ENCODE measurements at places on chromosomes 12 and 14.

DNA sequence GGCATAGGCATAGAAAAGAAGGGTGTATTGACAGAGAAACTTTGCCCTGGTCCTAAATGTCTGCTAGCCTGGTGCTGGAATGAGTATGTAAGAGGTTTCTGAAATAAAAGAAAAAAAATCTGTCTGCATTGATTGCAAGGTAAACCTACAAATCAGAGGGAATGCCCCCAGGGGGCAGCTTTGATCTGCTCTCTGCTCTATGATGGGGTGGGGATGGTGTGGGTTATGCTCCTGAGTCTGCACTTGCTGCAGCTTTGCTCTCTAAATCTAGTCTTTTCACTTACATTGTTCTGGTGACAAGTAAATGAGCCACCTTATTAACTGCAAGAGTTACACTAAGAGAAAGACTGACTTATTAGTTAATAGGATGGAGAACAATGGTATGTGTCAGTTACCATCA lies 468.4 kb upstream of the STXBP6 start:
- DNase-seq, result no peak

GRCh38 chr12:65740506-65740872 lies 83.8 kb upstream of the HMGA2 start:
- no peak for DNase-seq

DNA sequence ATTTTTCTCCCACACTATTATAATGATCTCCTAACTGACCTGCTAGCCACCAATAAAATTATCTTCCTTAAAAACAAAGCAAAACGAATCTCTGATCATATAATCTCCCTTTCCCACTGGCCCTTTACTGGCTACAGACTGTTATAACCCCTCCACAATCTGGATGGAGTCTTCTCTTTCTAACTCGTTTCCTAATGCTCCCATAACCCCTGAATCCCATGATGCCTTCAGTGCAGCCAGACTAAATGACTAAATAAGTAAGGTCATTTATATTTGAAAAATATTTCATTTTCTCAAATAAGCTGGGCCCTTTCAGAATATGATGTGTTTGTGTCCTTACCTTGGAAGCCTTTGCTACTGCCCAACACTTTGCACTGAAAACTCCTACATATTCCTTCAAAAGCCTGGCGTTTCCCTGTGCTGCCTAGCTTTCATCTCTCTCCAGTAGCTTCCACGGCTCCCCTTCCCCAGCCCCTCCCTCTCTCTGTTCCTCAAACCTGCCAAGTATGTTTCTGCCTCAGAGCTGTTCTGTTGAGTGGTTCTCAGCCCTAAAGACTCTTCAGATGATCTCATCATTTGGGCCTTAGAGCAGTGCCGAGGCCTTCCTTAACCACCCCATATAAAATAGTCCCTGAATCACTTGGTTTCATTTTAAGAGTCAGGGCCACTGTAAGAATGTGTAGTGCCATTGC lies 91.7 kb downstream of the MYRFL start:
- DNase-seq, result no peak

GRCh38 chr14:92501891-92502351 lies 11.7 kb upstream of the RIN3 start:
- no peak for DNase-seq

- DNase-seq, result no peak
Measured at GRCh38 chr14:31501870-31502269, 14.0 kb upstream of the GPR33 start.

GRCh38 chr12:50053583-50053982 lies 3.8 kb upstream of the ASIC1 start:
- no peak for DNase-seq

- no peak for DNase-seq
Measured at GRCh38 chr12:105945880-105946279, 192.9 kb downstream of the NUAK1 start.

- DNase-seq, result no peak
Measured at GRCh38 chr14:64463873-64464272, 1.4 kb upstream of the AKAP5 start.
